ENCODE measurements at places on chromosomes 16 and 17.

- DNase-seq, result peak; percentile 35
These were observed 23.6 kb upstream of the ABR start for GRCh38 chr17:1203111-1203966.

GRCh38 chr16:57788252-57788841, 13.9 kb downstream of the KIFC3 start:
- no peak for DNase-seq

- no peak for DNase-seq
These were observed 3.0 kb upstream of the CPNE2 start for GRCh38 chr16:57089406-57089805.

- DNase-seq, result no peak
These were observed 3.3 kb downstream of the ITGA2B start for GRCh38 chr17:44386182-44386525.

- no peak for DNase-seq
These were observed 1331.5 kb downstream of the CDH8 start for GRCh38 chr16:60704726-60705125.

GRCh38 chr17:77596491-77597417, 361.7 kb upstream of the TNRC6C start:
- DNase-seq, result no peak

- DNase-seq, result no peak
These were observed 2.6 kb downstream of the CAMKK1 start for GRCh38 chr17:3890082-3890877.

GRCh38 chr17:21286066-21286770, 1.7 kb downstream of the MAP2K3 start:
- no peak for DNase-seq

- DNase-seq, result no peak
These were observed 10.1 kb downstream of the DNAH9 start for GRCh38 chr17:11608396-11608795.

- no peak for DNase-seq
These were observed 10.8 kb downstream of the P2RX5 start for GRCh38 chr17:3685174-3685573.

DNA sequence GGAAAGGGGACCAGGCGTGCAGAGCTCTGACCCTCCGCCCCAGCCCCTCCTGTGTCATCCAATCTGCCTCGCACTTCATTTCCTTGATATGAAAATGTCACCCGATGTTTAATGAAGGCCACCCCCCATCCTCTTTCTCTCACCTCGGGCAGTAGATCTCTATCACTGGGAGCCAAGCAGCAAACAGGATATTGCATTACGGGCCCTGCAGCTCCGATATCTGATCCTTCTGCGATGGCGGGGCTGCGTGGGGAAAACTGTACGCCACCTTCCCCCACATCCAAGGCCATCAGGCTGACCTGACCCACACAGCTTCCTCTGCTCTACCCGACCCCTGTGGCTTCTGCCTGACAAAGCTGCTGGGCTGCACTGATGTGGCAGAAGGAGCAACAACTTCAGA, 74.9 kb downstream of the DYNLRB2 start:
- no peak for DNase-seq

DNA sequence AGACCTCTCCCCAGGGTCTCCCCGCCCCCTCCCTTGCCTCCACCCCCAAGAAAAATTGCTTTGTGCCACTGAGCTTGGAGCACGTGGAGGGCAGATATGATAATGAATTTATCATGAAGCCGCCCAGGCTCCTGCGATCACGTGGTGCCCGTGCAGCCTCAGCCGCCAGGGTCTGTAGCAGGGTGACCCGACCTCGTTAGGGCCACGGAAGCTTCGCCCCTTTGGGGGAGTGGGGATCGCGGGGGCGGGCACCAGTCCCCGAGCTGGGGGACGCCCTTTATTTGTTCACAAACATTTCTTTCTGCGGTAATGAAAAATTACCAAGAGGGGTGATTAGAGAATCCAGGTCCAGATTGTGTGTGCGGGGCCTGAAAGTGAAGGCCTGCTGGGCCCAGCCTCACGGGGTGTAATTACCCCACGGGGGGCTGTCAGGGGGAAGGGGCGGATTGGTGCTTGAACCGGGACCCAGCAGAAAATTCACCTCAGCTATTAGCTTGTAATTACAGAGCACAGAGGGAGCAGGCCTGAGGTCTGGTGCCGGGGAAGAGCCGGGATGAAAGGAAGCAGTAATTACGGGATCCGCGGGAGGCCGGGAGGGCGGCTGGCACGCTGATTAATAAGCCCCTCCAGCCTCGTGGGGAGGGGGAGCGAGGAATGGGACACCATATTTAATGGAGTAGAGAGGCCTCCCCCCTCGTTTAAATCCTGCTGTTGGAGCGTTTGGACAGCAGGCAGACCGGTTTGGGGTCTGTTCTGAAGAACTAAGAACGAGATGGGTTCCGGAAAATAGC, 13.3 kb downstream of the GSE1 start:
- DNase-seq, result no peak

GRCh38 chr16:89277641-89278341, 60.3 kb downstream of the ZNF778 start:
- DNase-seq, result no peak
